ENCODE measurements at places on chromosomes 2 and 18.

DNA sequence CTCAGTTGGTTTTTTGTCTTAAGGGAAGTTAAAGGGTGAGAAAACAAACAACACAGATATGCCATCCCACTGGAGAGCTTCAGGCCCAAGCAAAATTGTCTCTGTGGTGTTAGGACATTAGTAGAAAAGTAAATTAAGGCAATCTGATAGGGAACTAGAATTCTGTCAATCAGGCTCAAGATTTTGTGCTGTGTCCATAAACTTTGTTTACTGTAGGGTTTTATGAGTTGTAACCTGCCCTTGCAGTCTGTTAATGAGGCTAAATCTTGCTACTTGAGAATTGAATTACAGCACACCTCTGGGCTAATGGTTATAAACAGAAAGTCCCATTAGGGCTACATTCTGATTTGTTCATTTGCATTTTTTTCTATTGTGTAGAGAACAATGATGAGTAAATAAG, 78.0 kb upstream of the OTX1 start:
- DNase-seq: no peak

- DNase-seq: no peak
These were observed 81.9 kb downstream of the LONRF2 start for GRCh38 chr2:100240386-100240785.

GRCh38 chr2:196821195-196821594, 12.0 kb upstream of the C2orf66 start:
- DNase-seq: no peak

DNA sequence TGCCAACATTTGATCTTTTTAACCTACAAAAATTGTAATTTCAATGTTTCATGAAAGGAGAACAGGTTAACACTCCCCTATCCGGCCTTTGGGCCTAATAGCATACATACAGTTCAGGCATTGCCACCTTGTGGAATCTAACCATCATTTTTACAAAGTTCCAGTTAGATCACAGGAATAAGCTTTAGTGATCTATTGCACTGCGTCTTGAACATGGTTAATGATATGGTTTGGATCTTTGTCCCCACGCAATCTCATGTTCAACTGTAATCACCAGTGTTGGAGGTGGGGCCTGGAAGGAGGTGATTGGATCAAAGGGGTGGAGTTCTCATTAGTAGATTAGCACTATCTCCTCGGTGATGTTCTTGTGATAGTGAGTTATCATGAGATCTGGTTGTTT, 58.2 kb upstream of the NEUROD1 start:
- no peak for DNase-seq

GRCh38 chr2:124662946-124663644, 638.0 kb downstream of the CNTNAP5 start:
- DNase-seq: no peak

Measured in LoVo (cell line).